Left ventricle myocardium superior (tissue), 1 donor: ENCODE measurements at places on chromosomes 6 and 20. TPM values are rescaled to one million over a fixed set of nuclear protein-coding genes. Genes with fewer than 3 reads are reported as not detected.
A peak's percentile ranks its signal among the peaks of the same experiment; 100 is the strongest.

DEFB132 gene
- not detected for total RNA-seq

SMPDL3A gene
- 4.4 TPM for total RNA-seq

PPIL4 gene
- 15.6 TPM for total RNA-seq

EFCAB8 gene
- total RNA-seq, result not detected

CNKSR3 gene
- 20.6 TPM for total RNA-seq

PHACTR1 gene
- 124 TPM for total RNA-seq

TCP11 gene
- not detected for total RNA-seq

WFDC9 gene
- total RNA-seq, result not detected

PERP gene
- 61.9 TPM for total RNA-seq

EYA4 gene
- total RNA-seq, result 20.2 TPM

EYS gene
- total RNA-seq, result not detected

- no peak for DNase-seq
Observed at GRCh38 chr6:151400473-151400872, 9.1 kb upstream of the ZBTB2 start.

DNA sequence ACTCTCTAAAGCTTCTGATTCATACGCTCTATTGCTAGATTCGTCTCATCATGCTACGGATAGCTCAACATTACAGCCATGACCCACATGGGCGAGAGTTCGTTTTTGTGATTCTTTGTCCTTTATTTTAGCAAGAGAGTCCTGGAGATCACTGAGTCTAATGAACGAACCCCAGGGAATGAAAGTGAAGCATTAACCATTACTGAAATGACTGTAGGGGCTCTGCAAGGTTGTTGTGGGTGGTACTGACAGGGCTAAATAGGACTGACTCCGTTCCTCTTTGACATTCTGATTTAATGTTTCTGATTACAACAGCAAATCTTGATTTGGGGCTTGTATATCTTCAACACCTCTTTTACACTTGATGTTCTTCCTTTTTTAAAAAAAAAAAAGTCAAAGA is 13.7 kb upstream of the RTF2 start:
- no peak for DNase-seq

DNA sequence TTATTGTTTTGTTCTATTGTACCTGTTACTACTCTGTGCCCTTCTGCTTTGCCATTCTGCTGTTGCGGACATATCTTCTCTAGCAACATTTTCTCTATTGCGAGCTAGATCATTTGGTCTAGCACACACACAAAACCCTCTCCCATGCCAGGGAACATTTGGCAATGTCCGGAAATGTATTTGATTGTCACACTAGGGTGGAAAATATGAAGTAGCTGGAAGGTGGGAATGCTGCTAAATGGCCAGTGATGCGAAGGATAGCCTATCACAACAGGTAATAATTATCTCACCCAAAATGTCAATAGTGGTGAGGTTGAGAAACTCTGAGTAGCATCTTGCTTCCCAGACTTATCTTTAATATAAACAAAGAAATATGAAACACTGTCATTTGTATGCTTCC is 331.9 kb downstream of the HTR1B start:
- DNase-seq, result no peak

DNA sequence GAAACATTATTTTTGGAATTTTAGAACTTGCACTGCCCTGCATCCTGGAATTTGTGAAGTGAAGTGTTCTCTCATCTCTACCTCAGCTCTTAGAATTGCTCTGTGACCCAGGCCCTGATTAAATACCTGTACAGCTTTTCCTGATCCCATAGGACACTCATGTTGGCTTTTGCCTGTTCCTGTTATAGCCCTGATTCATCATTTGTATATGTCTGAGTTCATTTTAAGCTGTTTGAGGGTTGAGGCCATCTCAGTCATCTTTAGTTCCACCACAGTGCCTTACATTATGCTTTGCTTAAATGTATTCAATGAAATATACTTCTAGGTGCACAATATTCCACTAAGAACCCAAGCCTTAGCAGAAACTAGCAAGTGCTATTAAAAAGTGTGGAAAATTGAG is 26.4 kb downstream of the ZFAND3 start:
- DNase-seq, result no peak

DNA sequence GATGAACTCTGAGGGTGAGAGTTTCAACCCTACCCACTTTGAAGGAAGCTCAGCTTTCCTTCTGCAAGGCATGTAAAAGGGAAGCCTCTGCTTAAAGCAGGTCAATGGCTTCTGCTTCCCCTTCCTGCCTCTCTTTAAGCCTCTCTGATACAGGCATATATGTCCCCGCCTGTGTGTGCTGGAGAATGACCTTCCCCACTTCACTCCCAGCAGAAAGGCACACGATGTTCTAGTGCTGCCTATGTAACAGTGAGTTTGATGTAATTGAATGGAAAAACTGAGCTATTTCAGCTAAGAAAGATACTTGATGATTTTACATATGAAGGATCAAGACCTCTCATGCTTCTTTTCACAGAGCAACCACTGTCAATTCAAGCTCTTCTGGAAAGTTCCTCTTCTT is 632.2 kb downstream of the HACE1 start:
- no peak for DNase-seq

DNA sequence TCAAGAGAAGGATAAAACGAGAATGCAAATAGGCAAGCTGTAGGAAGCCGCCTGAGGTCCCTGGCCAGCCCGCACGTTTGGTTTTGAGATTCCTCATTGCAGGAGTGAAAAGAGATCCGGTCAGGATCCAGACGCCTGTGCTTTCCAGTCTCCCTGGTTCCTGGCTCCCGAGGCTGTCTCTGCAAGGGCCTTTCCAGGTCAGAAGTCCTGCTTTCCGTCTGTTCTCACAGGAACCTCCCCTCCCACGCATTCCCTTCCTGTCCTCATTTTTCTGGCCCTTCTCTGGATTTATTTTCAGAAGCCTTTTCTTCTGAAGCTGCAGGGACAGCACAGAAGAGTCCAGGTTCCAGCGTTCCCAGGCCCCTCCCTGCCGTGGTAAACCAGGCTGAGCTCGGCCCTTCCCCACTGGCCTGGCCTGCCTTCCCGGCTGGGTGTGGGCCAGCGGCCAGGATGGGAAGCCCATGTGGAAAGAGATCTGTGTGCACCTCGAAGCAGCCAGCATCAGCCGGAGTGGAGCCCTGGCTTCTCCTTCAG is 54.0 kb downstream of the TMEM242 start:
- peak; percentile 87 for DNase-seq

GRCh38 chr6:141259807-141260206 is 872.9 kb upstream of the GJE1 start:
- no peak for DNase-seq

- no peak for DNase-seq
Observed at GRCh38 chr20:11894062-11894461, 23.6 kb upstream of the BTBD3 start.

GRCh38 chr20:49422161-49422560 is 60.3 kb downstream of the KCNB1 start:
- no peak for DNase-seq

DNA sequence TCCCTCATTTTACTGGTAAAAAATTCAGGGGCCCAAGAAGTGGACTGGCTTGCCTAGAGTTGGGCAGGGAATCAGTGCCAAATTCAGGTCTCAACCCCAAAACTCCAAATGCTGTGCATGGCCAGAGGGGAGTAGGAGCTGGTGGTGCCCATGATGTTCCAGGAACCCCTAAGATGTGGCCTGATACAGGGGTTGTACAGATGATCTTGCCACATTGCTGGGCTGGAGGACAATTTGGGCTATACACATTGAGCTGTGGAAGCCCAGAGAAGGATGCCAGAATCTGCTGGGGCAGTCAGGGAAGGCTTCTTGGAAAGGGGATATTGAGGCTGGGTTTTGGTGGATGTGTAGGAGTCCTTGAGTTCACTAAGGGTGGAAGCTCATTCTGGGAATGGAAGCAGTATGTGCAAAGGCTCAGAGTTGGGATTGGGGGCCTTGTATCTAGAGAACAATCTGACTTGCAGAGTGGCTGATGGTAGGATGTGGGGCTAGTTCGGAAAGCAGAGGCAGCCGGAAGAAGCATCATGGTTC is 38.0 kb upstream of the APCDD1L start:
- DNase-seq, result no peak

GRCh38 chr6:53349209-53349693 is 501 bp upstream of the ELOVL5 start:
- no peak for DNase-seq

GRCh38 chr6:99341862-99342455 is 7.5 kb downstream of the FAXC start:
- no peak for DNase-seq
